ENCODE measurements at places on chromosomes 3 and 15.

DNA sequence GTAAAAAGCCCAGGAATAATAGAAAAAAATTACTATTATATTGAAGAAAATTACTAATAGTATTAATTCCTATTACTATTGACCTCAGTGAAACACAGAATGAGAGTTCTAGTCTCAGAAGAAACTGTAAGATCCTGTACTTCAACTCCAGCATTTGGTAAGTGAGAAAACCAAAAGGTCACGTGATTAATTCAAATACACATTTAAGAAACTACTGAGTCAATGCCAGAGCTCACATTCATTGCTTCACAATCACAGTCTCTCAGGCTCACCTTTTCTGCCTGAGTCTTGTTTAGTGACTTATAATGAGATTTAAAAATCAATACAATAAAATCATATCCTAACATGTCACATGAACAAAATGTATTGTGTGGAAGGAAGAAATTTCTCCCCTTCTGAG, 556.1 kb downstream of the FGF12 start:
- no peak for DNase-seq

GRCh38 chr3:12371525-12372140, 82.8 kb downstream of the PPARG start:
- DNase-seq = no peak

DNA sequence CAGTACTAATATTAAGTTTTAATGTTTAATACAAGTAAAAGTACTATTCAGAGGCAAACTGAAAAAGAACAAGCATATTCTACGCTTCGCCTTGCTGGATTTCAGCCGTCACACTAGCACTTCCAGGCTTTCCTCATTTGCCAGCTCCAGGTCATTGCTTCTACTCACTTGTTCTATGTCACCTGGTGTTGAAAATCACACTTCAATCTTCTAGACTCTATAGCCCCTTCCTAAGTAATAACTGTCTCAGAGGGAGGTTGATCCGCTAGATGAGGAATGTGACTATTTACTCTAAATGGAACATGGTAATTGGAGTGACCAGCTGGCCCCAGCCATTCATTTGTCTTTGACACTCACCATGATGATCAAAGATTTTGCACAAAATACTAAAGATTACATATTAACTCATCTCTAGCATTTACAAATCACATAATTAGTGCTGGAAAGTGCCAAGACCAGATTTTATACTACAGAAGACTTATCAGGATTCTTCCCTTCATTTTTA, 92.0 kb downstream of the GAP43 start:
- DNase-seq = no peak

- no peak for DNase-seq
Measured at GRCh38 chr3:151751161-151751560, 17.4 kb downstream of the AADACL2 start.

DNA sequence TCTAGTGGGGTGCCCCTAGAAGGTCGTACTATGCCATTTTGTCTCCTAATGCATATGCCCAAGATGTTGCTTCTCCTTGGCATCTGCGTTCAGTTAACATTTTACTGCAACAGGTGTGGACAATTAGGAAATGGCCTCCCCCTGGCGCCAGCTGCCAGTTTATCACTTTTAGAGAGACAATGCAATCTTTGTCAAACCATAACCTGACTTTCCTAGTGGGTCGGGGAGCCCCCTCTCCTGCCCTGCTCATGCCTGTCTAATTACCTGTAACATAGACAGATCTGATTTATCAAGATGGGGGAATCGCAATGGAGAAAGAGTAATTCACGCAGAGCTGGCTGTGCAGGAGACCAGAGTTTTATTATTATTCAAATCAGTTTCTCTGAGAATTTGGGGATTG, 353.7 kb upstream of the SGO1 start:
- no peak for DNase-seq

GRCh38 chr15:81270781-81271491, 53.0 kb downstream of the STARD5 start:
- DNase-seq = no peak

GRCh38 chr15:83973816-83974215, 261.8 kb upstream of the GOLGA6L4 start:
- no peak for DNase-seq

GRCh38 chr3:134352031-134352671, 22.1 kb downstream of the AMOTL2 start:
- no peak for DNase-seq

GRCh38 chr3:190644766-190645165, 130.9 kb downstream of the IL1RAP start:
- no peak for DNase-seq

GRCh38 chr3:139534992-139535879, 4.3 kb downstream of the RBP1 start:
- no peak for DNase-seq

- DNase-seq = no peak
Measured at GRCh38 chr15:62849316-62850106, 193.0 kb upstream of the TPM1 start.

- DNase-seq = no peak
Measured at GRCh38 chr3:176623468-176624150, 573.7 kb downstream of the TBL1XR1 start.

Measured in renal cortex interstitium (tissue), 15 donors.